ENCODE measurements at places on chromosomes 11 and 22.

DNA sequence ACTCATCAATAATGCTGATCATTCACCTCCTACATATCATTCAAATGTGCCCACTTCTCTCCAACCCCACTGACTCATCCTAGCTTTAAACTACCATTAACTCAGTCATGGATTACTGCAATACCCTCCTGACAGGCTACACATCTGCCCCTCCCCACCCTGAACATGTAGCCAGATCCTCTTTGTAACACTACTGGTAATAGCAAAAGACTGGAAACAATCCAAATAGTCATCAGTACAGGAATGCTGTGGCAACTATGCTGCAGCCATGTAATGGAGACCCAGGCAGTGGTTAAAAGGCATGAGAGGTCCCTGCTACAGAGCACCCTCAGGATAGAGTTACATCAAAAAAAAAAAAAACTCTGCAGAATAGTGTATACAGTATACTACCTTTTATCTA, 16.6 kb downstream of the SLC43A3 start:
- DNase-seq, result no peak

GRCh38 chr11:587978-588380, 11.7 kb downstream of the PHRF1 start:
- peak; percentile 74 for DNase-seq

DNA sequence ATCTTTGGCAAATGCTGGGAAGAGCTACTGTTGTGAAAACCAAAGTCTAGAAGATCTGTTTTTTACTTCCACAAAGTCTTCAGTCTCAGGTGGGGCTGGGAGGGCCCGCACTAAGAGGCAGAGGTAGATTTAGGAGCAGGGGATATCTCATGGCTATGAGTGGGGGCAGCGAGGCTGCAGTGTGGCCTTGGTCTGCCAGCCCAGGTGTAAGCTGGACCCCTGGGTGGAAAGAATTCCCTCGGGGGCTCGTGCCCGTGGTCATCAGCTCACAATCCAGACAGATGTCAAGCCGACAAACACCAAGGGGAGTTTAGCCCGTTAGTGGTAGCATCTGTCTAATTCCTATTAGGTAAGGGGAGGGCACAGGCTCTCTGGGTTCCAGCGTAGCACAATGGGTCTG, 9.0 kb downstream of the PKNOX2 start:
- no peak for DNase-seq

GRCh38 chr11:91086028-91086427, 863.2 kb upstream of the CHORDC1 start:
- no peak for DNase-seq

- DNase-seq, result no peak
Observed at GRCh38 chr11:35322318-35322979, 96.9 kb downstream of the SLC1A2 start.

- no peak for DNase-seq
Observed at GRCh38 chr22:17881366-17881765, 107.1 kb upstream of the BID start.

GRCh38 chr22:37019309-37020191, at the start of the genes MPST and TST:
Gene MPST (plus strand): TSS chr22:37019742. CDS start chr22:37019837, 95 bp downstream.
Gene TST (minus strand): TSS chr22:37019447. CDS start chr22:37018732, 715 bp downstream.
- DNase-seq, result peak; percentile 40

DNA sequence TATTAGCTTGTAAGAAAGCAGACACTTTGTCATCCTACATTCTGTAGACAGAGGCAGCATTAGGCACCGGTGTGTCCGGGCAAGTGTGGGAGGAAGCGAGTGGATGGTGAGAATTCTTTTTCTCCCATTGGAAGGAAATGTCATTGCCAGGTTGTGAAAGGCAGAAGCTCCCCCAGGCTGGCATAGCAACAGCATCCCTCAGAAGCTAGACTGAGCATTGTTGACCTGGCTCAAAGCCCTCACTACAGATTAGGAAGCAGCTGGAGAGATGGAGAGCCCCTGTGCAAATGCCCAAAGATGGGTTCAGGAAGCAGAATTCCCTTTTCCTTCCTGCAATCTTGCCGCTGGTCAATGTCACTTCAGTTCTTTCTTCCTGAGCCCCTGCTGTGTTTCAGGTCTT, 1299.3 kb downstream of the TBC1D22A start:
- no peak for DNase-seq

GRCh38 chr11:35766651-35767050, 104.1 kb downstream of the TRIM44 start:
- DNase-seq, result no peak

GRCh38 chr11:19740586-19740985, 27.9 kb downstream of the NAV2 start:
- no peak for DNase-seq

GRCh38 chr11:86288776-86289507, 13.1 kb upstream of the HIKESHI start:
- no peak for DNase-seq

GRCh38 chr11:73177380-73177777, 35.3 kb upstream of the FCHSD2 start:
- no peak for DNase-seq

GRCh38 chr11:73380331-73380730, 4.1 kb downstream of the RELT start:
- DNase-seq, result no peak

- peak; percentile 13 for DNase-seq
Observed at GRCh38 chr22:32475468-32476010, 928 bp downstream of the FBXO7 start.

- no peak for DNase-seq
Observed at GRCh38 chr11:80798174-80798573, 1357.3 kb upstream of the TENM4 start.

- no peak for DNase-seq
Observed at GRCh38 chr11:133726542-133726941, 118.8 kb downstream of the SPATA19 start.

- peak; percentile 51 for DNase-seq
Observed at GRCh38 chr11:72736452-72737069, 15.6 kb downstream of the ARAP1 start.

- no peak for DNase-seq
Observed at GRCh38 chr11:73949246-73949645, 1.6 kb upstream of the DNAJB13 start.

- peak; percentile 76 for DNase-seq
Observed at GRCh38 chr22:49992921-49993648, 19.5 kb downstream of the IL17REL start.

- no peak for DNase-seq
Observed at GRCh38 chr11:71263386-71263785, 11.0 kb upstream of the SHANK2 start.

DNA sequence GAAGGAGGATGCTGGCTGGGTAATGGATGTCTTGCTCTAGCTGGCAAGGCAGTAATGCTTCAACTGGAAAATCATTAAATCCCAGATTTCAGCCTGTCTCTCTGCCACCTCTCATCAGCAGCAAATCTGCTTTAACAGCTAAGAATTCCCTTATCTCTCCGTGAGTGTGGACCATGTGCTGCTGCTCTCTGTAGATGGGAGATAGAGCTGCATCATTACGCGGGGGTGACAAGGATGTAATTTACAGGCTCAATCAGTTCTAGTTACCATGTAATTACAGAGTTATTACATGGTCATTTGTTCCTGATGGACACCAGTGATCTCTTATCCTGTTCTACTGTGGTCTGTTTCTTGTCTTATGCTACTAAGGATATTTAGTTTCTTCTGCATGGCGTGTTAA, 665.4 kb downstream of the NTM start:
- DNase-seq, result no peak

DNA sequence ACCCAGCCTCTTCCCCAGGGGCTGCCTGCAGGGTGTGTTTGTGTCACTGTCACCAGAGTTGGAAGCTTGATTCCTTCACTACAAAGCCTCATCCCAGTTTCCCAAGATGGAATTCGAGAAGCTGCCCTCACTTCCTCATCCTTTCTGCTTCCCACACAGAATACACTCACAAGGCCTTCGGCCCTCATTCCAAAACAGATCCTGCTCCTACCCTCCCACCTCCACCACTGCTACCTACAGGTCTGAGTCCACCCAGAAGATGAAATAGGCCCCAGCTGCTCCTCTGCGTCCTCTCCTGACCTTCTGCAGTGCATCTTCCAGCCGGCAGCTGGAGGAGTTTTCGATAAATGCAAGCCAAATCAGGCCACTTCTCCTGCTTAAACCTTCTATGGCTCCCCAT, 6.8 kb upstream of the WNT7B start:
- no peak for DNase-seq

- no peak for DNase-seq
Observed at GRCh38 chr22:47259990-47260389, 497.5 kb downstream of the TBC1D22A start.

GRCh38 chr11:102683277-102683676, 22.3 kb downstream of the MMP27 start:
- no peak for DNase-seq

DNA sequence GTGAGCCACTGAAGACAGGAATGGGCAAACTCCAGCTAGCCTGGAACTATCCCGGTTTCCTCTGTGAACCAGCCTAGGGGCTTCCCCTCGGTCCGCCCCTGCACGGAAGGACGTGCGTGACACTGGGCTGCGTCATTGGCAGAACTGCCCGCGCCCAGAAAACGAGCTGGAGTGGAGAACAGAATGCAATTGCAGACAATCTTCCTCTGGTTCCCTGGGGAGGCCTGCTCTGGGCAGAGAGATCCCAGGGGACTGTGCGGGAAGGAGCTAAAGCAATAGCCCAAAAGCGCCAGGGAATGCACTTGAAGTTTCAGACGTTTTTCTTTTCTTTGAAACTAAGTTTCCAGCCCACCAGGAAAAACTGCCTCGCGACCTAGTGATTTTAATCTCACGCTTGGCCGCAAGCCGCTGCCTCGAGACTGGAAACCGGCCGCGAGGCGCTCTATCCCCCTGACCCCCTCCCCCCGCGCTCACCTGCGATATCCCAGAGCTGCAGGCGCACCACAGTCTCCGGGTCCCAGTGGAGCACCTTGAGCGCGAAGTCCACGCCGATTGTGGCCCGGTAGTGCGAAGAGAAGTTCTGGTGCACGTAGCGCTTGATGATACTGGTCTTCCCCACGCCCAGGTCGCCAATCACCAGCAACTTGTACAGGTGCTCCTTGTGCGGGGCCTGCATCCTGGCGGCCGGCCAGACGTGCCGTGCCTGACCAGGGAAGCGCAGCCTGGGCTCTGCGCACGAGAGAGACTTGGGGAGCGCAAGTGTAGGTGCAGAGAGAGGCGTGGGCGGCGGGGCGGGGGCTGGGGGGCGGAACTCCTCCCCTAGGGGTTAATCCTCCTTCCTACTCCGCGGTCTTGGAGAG, at the start of gene RAB38:
Gene RAB38, minus strand, starts transcription at position 735 of the 860 bp plus-strand sequence. Its CDS starts 59 bp downstream, at position 676.
- peak; percentile 29 for DNase-seq

DNA sequence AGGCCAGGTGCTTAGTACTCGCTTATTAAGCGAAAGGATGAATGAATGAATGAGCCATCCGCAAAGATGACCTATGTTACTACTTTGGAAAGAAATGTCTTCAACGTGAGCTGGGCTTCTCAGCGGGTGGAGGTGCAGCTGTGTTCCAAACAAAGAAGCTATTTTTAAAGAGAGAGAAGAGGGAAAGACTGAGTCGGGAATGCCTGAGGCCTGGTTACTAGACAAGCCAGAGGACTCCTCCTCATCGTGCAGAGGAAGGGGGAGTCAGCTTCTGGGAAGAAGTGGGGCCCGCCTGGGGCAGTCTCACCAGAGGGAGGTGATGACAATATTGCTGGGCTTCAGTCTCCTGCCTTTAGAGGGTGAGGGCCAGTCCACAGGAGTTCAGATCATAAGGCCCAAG, 30.4 kb upstream of the CD5 start:
- no peak for DNase-seq

DNA sequence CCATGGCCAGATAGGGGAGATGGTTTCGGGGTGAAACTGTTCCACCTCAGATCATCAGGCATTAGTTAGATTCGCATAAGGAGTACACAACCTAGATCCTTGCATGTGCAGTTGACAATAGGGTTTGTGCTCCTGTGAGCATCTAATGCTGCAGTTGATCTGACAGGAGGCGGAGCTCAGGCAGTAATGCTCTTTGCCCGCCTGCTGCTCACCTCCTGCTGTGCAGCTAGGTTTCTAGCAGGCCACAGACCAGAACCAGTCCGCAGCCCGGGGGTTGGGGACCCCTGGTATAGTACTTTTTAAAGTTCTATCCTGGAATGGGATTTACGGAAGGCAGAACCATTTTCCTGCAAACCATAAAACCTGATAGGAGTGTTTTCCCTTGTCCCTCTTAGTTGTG, 54.6 kb downstream of the POLD3 start:
- no peak for DNase-seq

DNA sequence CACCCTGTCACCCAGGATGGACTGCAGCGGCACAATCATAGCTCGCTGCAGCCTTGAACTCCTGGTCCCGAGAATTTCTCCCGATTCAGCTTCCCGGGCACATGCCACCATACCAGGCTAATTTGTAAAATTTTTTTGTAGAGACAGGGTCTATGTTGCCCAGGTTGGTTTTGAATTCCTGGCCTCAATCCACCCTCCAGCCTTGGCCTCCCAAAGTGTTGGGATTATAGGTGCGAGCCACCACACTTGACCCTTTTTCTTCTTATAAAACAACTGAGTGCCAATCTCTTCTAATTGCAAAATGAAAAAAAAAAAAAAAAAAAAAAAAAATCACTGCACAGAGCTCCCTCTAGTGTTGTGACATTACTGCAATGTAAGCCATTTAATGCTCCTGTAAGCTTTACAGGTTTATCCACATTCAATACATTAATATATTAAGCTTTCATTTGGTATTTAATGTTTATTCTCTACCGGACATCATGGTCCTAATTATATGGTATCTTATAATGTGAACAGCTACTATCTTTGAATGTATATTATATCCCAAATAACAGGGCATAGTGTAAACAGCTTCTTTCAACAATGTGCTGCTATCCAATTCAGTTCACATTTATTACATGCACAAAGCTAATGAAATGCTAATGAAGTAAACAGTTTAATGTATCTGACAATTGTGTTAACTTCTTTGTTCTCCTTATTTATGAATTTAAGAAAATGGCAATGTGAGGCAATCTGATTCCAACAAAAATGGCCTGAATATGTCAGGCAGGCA, 44.6 kb downstream of the COPB1 start:
- DNase-seq, result no peak

DNA sequence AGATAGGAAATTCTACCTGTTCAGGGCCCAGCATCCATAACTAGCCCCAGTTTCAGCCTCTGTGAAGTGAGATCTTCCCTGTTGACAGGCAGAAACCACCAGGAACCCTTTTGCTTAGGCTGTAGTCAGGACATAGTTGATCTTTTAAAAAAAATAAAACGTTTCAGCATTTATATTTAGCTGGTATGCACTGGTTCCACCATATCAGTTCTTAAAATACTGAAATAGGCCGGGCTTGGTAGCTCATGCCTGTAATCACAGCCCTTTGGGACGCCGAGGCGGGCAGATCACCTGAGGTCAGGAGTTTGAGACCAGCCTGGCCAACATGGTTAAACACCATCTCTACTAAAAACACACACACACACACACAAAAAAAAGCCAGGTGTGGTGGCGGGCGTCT, 35.3 kb downstream of the GALNT18 start:
- no peak for DNase-seq

- peak; percentile 70 for DNase-seq
Observed at GRCh38 chr22:39148727-39149535, 3.5 kb downstream of the CBX7 start.

All from activated naive CD4-positive, alpha-beta T cell treated with anti-CD3 and anti-CD28 coated beads, Interleukin-2, amount 50 U/mL, for 16 hours (primary cell).